ENCODE measurements at places on chromosomes 6 and 20.

- DNase-seq, result peak; percentile 73
Measured at GRCh38 chr6:159104163-159104925, 59.6 kb upstream of the TAGAP start.

DNA sequence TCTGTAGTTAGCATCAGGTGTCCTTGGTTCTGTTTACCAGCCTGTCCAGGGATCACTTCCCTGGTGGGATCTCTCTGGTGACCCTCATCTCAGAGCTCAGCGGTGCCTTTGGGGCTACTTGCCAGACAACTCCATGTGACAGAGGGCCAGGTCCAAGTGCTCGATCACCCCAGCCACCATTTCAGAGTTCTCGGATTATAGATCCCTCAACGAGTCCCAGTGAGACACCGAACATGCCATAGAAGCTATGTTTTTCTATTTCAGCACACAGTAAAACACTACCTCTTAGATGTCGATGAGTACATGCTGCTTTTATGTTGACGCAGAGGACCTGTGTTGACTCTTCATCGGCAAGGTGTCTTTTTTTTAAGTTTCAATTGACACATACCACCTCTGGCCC lies 170.1 kb upstream of the AKAP12 start:
- DNase-seq, result no peak

- DNase-seq, result no peak
Measured at GRCh38 chr6:124026694-124027093, 223.0 kb downstream of the NKAIN2 start.

GRCh38 chr6:44431118-44431725 lies 43.7 kb downstream of the CDC5L start:
- DNase-seq, result peak; percentile 6

DNA sequence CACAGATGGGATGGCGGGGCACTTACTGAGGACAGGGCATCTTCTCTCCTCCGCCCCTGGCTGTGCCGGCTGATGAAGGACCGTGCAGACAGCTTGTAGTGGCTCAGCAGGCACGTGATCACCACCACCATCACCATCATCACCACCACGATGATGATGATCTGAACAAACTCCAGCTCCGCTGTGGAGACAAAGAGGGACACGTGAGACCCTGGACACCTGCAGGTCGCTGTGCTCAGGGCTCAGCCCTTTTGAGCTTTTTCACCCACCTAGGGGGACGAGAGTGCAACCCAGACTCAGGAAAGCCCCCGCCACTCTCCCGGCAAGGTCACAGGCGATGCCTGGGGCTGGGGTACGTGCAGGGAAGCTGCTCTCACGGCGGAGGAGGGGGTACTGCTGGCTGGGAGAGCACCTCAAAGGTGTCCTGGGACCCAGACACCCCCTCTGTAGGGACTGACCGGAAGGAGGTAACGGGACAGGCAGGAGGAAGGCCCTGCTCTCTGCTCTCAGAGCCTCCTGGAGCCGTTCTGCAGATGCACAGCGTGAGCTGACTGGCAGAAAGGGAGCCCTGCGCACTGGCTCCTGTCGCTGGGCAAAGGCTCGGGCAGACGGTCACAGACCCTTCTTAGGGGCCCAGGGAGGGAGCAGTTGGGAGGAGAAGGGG lies 39.4 kb upstream of the ZBP1 start:
- DNase-seq, result no peak

DNA sequence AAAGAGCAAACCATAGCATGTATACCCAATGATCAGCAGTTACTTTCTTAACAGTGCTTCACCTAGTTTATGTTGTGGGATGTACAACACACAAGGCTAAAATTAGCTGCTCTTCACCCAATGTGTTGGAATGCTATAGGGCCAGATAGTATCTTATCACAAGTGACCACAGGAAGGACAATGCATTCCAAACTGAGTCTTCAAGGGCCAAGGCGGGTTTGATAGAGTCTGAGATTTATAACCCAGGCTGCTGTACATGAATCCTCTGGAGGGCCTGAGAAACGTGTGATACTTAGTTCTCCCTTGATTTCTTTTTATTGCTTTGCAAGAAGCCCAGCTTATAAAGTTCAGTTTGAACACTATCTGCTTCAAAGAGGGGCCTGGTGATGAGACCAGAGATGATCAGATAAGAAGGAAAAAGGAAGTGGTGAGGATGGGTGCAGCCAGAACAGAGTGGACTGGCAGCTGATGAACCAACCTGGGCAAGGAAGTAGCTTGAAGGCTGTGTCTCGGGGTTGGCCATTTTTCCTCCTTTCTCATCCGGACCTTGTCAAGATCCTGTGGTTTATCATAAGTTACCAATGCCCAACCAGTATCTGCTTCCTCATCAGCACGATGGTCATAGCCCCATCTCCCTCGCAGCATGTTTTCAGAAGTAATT lies 62.2 kb upstream of the BMP2 start:
- DNase-seq, result no peak

DNA sequence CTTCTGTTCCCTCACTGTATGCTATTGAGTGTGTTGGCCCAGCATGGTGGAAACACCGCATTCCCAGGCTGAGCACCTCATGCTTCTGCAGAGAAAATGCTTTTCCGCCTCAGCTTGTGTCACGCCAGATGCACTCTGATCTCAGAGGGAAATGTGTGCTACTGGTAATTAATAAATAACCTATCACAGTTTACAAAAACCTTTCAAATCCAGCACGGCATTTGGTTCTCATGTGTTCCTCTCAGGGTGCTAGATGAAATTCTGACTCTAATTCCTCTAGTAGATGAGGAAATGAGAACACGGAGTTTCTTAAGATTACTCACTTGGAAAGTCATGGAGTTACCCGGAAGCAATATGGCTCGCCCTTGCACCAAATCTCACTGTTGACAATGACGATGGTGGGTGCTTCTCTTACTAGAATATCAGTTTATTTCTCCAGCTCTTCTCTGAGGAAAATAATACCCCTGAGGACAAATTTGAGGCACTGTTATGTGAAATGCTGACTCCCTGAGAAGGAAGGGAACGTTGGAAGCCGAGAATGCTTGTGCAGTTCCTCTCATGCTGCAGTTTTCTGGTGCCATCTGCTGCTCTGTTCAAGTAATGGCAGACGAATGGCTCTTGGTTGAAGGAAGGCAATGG lies 116.6 kb downstream of the RNF144B start:
- DNase-seq, result peak; percentile 40

DNA sequence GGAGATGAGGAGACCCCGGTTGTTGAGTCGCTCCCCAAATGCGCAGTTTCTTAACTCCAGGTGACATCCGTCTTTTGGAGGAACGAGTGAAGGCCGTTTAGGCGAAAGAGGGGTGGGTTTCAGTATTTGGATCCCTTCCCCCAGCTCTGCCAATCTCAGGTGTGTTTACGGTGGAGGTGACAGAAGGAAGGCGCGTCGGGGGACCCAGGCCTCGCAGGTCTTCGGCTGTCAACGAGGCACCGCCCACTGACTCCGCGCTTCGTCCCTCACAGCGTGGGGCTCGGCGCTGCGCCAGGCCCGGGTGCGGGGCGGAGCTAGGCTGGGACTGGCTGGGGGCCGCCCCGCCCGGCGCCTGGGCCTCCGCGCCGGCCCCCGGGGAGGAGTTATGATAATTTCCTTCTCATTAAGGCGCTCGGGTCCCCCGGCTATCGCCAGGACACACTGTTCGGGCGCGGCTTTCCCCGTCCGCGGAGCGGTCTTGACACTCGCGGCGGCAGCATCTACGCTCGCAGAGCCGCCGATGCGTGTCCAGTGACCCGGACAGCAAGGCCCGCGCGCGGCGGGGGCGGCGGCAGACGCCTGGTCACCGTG lies at the start of gene TFAP2C:
TSS of gene TFAP2C (plus strand) at position 434 of the 591 bp plus-strand sequence. CDS start 239 bp downstream, outside the sequence.
- DNase-seq, result no peak

DNA sequence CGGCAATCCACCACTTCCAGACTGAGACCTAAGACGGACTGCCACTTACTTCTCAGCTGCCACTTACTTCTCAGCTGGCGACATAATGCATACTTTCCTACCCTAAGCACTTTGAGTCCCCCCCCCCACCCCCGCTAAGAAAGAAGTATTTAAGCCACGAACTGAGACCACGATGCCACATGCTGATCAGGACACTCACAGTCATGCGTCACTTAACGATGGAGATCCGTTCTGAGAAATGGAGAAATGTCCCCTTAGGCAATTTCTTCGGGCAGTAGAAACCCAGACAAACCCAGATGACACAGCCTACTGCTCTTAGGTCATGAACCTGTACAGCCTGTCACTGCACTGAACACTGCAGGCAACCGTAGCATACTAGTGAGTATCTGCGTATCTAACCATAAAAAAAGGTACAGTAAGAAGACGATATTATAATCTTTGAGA lies 690 bp downstream of the IFNGR1 start:
- peak; percentile 61 for DNase-seq

Measured in central memory CD4-positive, alpha-beta T cell (primary cell).